ENCODE measurements at places on chromosomes 5 and 9. TPM values are rescaled to one million over a fixed set of nuclear protein-coding genes. Genes with fewer than 3 reads are reported as not detected.

- DNase-seq = no peak
Observed at GRCh38 chr9:90009447-90009846, 404.6 kb downstream of the GADD45G start.

DNA sequence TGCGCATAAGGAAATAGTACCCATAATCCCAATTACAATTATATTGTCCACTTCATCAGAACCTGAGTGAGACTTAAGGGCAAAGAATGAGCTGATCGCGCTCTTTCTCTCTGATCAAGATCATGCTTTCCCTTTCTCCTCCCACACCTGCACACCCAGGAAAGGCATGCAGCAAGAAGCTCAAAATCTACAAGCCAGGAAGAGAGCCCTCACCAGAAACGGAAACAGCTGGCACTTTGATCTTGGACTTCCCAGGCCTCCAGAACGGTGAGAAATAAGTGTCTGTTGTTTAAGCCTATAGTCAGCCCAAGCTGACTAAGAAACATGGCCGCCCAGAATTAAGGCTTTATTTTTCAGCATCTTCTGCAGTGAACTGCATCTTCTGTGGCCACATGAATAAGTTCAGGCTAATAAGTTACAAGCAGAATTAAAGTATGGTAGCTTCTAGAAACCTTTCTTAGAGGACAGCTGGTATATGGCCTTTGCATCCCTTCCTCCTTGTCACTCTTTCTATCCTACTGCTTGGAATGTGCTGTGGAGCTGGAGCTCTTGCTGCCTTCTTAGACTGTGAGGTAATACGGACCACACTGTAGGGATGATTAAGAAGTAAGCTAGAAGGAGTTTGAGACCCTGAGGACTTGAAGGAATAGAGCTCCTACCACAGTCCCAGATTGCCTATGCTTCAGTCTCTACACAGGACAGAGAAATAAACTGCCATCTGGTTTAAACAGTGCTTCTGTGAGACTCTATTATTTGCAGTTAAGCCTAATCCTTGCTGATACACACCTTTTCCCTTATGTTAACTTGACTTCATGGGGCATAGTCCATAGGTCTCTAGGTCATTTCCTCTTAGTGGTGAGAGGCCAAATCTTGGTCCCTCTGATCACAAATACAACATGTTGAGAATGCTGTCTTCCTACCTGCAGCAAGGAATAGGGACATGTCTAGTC, 17.2 kb downstream of the OR2S2 start:
- DNase-seq = no peak

GRCh38 chr5:12354686-12355085, 450.4 kb upstream of the CTNND2 start:
- DNase-seq = no peak

Gene PCDHA9
- not detected for polyA plus RNA-seq

Gene TBC1D13
- polyA plus RNA-seq = 36.8 TPM

Gene BTNL9
- not detected for polyA plus RNA-seq

Gene EIF4E1B
- polyA plus RNA-seq = not detected
